Choroid plexus epithelial cell (primary cell): ENCODE measurements at places on chromosomes 6 and 20.

DNA sequence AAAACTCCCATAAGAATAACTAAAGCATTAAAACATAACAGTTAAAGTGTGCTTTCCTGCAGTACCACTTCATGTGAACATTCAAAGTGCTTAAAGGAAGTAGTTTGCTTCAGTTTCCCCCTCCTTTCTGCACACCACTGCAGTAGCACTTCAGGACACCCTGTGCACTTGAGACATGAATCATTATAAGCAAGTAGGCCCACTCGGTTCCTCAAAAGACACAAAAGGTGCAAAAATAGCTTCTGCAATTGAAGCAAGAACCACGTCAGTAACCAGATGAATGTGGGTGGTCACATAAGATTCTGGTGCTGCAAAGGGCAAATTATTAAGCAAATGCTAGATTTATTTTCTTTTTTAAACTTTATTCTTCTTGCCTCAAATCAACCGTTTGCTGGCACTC is 160.6 kb downstream of the HIVEP2 start:
- DNase-seq: peak; percentile 20

GRCh38 chr6:107390685-107391435 is 68.5 kb downstream of the PDSS2 start:
- DNase-seq: no peak

- peak; percentile 89 for DNase-seq
Measured at GRCh38 chr20:19661717-19662636, 96.1 kb upstream of the RIN2 start.

DNA sequence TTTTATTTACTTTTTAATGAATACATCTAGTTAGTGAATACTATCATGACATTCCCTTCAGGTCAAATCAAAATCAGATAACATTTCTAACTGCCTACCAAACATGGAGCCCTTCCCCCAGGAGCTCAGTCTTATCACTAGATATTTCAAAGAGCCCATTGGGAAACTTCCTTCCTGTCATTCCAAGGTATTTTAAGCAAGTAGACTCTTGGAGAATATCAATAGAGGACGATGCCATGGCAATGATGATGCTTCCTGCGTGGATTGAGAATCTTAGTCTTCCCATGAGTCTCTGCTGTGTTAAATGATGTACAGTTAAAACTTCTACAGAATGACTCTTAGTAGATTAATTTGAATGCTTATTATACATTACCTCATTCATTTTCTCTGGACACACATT is 384.9 kb downstream of the CENPW start:
- DNase-seq: no peak

DNA sequence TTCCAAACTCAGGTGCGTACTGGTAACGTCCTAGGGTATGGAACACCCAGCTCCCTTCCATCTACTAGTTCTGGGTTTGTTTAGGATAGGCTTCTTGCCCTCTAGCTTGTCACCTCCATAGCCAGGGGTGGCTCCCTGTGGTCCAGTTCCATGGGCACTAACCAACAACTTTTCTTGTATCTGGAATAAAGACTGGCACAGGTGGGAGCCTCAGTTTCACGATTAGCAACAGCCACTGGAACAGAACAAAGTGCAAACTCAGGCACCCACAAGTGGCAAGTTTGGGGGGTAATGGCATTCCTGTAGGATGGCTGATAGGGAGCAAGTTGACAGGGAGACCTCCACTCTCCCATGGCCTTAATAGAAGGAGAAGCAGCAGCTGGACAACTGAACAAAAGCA is 5.6 kb upstream of the APMAP start:
- DNase-seq: no peak

GRCh38 chr6:33993653-33994471 is 152.0 kb downstream of the GRM4 start:
- DNase-seq: no peak

DNA sequence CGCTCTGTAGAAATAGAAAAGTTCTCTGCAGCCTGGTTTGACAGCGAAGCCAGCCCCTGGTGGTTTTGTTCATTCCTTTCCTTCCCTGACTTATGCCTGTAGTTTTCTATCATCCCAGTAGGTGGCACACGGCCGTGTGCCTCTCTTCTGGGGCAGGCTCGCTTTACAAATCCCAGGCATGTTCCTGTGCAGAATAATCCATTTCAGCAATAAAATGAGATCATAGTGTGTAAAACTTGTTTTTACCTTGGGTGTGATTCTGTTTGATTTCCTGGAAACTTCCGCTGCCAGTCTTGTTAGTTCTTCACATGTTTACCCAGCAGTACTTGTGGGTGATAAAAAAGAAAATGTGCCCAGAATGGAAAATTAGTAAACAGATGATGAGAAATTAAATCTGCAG is 7.4 kb upstream of the INSM1 start:
- peak; percentile 85 for DNase-seq

DNA sequence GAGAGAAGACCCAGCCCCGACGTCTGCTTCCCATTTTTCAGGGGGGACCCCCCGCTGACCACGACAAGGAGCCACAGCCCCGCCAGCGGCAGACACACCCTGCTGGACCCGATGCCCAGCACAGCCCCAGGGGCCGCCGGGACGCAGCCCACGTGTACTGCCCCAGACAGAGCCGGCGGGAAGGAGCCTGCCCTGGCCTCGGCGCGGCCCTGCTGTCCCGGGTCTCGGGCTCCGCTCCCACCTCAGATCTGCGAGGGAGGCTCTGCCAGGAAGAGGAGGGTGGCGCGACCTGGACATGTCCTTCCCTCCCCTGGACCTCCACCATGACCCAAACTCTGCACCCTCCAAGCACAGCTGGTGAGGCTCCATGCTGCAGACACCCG is 54.7 kb downstream of the KCNQ2 start:
- DNase-seq: no peak

- DNase-seq: no peak
Measured at GRCh38 chr20:53776858-53777257, 183.2 kb upstream of the ZNF217 start.

DNA sequence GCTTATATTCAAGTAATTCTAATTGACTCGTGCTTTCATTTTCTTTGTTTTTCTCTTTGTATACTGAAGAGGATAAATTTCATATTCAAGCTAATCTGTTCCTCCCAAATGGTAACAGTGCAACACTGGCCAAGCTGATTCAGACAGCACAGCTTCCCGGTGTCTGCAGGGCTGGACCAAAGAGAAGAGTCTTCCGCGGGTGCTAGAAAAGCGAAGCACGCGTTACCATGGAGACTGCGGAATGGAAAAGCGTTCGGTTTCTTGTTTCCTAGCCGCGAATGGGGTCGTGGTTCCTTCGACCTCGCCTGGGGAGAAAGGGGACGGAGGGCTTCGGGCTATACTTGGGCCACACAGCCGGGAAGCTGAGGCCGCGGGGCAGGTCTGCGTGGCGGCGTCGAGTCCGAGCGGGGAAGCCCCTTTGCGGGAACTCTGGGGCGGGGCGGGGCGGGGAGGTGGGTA is 6.2 kb upstream of the ZNF311 start:
- DNase-seq: peak; percentile 74

DNA sequence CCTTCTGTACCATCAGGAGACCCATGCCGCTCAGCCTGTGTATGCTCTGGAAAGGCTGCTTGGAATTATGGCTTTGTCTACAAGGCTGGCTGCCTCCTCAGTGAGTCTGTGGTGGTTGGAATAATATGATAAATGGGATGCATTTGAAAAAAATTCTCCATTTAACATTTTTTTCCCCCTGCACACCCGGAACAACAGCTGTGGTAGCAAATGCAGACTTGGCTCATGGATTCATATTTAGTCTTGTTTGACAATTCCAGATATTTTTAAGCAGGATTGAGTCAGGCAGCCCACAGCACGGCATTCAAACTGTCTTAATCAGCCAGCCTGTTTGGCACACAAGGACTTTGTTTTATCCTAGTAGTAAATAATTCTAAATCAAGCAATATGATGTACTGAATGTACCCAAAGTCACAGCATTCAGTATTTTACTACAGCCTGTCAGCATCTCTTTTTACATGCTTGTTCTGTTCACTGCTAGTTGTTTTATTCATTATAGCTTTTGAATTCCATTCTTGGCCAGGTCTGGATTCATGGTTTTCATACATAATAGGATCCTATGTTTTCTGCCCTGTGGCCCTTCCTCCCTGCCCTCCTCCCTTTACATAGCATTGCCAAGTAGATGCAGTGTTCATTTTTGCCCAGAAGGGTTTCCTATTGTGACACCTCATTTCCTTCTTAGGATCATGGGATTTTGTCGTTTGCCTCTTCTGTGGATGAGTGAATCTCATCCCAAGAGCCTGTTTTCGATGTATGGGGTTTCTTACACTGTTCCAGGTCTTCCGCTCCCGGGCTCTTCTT is 68.1 kb downstream of the LRRC1 start:
- DNase-seq: peak; percentile 50

- DNase-seq: no peak
Measured at GRCh38 chr6:70168681-70169377, 134.1 kb downstream of the COL9A1 start.

DNA sequence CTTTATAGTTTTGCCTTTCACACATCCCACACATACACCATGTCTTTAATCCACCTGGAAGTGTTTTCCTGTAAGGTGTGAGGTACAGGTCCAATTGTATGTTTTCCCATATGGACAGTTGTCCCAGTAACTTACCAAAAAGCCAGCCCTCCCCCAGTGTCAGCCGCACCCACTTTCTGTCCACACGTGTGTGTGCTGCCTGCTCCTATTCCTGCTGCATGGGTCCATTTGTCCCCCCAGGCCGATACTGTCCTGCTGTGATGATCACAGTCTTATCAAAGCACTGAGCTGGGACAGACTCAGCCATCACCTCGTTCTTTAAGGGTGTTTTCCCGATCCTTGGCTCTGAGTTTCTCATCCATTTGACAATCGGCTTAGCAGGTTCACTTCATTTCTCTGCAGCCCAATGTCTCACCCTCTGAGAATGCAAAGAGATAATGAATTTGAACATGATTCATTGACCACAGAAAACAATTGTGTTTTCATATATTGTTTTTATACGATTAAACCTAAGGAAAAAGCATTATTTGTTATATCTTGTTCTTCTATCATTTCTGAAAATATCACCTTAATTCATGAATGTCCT is 9.6 kb downstream of the VSX1 start:
- DNase-seq: no peak

- no peak for DNase-seq
Measured at GRCh38 chr6:98532004-98532403, 302.4 kb upstream of the POU3F2 start.

DNA sequence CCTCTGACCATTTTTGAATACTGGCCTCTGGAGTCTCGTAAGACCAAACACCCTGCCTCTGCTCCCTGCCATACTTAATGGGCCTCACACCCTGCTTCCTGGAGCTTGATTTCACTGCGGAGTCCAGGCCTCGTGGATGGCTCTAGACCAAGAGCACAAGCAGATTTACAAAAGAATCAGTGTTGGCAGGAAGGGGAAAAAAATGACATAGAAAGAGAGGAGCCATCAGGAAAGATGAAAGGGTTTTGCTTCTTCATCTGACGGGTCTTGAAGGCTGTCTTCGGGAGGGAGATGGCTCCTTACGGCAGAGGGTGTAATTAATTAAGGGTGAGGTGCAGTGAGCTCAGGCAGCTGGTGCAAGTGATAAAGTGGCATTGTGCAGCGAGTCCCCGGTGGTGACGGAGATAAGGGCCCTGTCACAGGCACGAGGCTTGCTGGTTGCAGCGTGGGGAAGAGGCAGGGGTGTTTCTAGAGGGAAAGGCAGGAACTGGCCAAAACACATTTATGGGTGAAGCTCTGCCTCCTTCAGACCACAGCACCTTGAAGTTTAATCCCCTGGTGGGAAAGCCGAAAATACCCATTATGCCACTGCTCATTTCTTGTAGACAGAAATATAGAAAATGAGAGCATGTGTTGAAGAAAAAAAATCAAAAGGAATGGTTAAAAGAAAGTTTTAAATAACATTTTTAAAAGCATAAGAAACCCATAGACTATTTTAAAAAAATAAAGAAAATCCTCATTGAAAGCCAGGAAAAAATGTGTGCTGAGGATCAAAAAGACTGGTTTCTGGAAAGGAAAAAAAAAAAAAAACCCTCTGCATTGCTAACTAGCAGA is 128.6 kb upstream of the LRFN2 start:
- DNase-seq: no peak

- DNase-seq: peak; percentile 29
Measured at GRCh38 chr6:43952746-43953145, 174.5 kb downstream of the MRPL14 start.

GRCh38 chr6:26470643-26471042 is 12.9 kb downstream of the BTN2A1 start:
- no peak for DNase-seq

GRCh38 chr6:151330130-151330696 is 61.1 kb downstream of the ZBTB2 start:
- peak; percentile 55 for DNase-seq

DNA sequence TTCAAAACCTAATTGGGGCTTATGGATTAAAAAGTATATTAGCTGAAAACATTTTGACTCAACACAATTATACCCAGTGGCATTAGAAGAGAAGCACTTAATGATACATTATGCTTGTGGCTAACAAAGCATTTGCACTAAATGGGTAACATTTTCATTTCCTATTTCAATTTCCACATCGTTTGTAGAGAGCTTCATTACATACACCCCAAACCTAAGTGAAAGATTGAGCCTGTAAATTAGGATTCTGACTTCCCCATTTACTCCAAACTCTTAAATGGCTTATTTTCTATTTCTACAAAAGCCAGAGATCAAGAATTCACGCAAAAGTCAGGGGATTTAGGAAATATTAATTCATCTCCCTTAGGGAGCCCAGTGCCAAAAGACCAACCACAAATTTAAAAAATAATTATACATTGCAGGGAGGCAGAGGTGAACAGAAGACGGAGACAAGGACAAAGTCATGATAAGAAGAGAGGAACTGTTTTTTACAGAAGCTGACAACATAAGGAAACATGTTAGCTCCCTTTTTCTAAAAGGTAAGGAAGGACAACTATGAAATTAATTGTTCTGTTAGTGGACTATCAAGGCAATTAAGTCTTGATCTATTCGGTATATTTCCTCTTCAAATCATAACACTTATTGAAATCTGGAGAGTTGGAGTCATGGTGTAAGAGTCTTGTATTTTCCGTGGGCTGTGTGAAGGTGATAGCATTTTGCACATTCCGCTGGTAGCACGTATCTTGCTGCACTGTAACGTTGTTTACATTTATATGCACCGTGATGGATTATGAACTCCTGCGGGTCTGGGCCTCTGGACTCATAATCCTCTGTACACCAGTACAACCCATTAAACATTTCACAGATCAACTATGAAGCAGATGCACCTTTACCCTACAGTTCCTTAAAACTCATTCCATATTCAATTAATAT is 24.8 kb upstream of the EZR start:
- no peak for DNase-seq

DNA sequence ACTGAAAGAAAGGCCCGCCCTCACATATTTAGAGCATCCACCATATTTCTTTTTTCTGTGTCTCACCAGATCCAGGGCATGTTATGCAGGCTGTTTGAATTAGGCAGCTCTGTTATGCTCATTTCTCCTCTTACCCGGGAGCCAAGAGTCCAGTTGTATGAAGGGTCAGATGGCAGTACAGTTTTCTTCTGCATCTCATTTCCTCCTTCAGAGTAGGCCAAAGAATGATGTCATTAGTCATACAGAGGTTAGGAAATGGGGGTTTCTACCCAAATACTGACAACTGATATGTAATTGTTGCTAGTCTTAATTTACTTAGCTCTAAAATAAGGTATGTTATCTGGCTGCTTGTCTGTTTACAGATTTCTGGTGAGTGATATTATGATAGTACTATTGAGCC is 130.8 kb downstream of the SOBP start:
- DNase-seq: peak; percentile 17
